Effector memory CD8-positive, alpha-beta T cell (primary cell): ENCODE measurements at places on chromosomes 4 and X.

GRCh38 chr4:10958226-10958856 is 273.8 kb upstream of the CLNK start:
- no peak for DNase-seq

DNA sequence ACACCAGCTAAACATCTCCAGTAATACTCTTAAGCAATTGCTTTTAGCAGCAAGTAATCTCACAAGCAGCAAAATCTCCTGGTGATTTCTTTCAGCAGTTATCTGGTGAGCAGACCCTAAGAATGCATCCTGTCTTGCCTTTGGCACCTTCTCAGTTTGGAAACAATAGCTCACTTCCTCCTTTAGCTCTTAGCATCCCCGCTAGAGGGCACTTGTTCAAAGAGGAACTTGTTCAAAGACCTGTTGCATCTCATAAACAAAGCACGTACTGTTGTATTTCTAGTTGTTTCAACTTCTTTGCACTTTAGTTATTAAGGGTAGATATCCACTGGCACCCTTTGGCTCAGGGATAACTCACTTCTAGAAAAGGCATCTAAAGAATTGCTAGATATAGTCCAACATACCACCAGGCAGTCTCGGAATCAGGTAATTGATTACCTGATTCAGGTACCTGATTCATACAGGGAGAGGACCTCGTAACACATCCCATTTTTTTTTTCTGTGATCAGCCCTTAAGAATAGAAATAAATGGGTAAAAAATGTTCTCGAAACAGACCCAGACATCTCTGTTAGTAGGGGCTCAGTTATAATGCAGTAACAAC is 81.9 kb upstream of the QRFPR start:
- peak; percentile 34 for DNase-seq

DNA sequence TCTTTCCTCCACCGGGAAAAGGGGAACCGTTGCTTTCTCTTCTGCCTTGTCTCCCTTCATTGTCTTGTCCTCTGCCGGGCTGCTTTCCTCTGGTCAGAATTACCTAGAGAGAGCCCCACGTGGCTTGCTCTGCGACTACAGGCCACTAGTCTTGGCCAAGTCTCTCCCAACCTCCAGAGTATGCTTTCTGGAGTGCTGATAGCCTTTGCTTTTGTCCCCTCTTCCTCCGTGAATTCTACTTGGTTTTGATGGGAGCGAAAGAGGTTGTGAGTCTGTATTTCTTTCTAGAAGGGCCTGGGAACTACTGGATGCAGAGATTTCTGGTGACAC is 5.3 kb upstream of the POU4F2 start:
- no peak for DNase-seq

DNA sequence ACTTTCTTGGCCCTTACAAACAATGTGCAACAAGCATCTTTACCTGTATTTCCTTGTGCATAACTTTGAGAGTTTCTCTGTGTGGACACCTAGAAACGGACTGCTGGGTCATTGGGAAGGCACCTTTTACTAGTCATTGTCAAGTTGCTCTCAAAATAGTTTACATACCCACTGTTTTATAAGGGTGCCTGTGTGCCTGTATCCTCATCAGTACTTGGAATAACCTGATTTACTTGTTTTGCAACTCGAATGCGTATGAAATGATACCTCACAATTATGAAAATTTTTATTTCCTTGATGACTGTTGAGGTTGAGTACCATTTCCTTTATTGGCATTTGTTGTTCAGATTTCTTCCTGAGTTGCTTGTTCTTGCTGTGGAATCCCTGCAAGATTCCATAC is 150.8 kb downstream of the STIM2 start:
- DNase-seq = no peak

DNA sequence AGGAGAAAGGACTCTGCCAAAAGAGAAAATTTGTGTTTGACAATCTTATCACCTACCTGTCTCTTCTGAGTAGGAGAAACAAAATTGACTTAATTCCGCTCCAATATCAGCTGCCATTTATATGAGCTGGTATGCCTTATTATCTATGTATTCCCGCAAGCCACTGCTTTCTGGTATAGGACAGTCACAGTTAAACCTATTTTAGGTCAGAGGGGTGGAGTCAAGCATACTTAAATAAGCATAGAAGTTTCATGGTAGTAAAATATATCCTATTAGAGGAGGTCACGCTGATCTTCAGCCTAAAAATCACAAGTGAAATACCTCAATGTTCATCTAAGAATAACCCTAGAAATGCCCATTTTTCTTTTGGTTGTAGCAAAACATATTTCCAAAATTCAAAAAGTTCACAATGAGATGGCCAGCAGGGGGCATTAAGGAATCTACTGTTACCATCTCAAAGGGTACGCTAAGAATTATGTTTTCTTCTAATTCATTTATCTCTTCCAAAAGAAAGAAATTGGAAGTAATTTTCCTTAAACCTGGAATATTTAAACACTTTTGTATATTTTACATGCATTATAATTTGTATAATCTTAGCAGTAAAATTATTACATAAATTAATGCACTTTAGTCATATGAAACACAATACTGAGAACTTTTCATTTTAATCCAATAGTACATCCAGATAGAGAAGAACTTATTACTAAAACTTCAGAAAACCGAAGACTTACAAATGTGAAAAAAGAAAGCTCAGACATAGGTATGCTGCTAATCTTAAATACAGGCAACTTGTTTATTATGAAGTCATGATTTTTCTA is 10.5 kb downstream of the PPAT start:
- DNase-seq = peak; percentile 28

DNA sequence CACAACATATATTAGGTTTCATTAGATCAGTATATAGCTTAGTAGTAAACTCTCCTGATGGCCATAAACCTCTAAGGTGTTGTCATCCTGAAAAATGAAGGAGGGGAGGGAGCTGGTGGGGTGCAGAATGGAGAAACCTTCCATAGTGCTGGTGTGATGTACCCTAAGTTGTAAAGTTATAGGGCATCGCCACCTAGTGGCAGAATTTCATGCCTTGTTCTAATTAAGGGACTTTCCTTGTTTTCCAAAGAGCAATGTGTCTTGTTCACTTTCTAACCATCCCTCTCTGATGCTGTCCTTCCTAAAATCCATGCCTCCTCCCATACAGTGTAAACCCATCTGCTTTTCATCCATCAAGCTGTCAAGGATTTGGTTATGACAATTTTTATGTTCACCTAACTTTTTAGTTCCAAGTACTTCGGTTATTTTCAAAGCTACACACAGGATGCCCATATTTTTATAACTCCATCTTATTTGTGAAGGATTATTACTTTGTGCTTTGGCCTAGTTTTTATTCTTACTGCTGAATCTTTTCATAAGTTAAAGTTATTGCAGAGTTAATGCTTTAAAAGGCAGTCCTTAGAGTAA is 4.5 kb downstream of the NBDY start:
- DNase-seq = peak; percentile 50
